ENCODE measurements at places on chromosomes 7 and 10.

DNA sequence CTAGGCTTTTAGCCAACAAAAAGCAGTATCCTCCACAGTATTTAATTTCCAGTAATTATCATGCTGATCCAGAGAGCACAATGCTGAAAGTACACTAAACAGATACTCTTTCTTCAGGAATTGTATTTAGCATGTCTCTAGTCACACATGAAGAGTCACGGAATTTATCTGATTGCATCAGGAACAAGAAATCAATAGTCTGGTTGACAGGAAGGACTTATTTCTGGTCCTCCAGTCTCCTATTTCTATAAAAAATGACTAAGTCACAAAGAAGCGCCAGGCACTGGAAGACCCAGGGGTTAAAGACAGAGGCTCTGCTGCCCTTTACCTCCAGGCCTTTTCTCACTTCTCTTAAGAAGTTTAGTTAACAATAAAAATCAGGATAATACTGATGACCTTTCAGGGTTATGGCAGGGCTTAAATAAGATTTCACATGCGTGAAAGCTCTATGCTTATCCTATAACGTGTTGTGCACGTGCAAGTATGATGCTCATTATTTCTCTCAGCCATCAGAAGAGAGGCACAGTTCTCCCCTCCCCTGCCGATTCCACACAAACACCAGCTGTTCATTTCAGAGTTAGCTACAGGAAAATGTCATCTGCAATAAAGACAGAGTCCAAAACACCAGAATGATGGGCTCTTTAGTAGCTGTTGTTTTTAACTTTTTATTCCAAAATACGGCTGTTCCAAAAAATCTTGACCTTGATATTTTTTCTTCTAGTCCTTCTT is 36.9 kb downstream of the SLC26A4 start:
- no peak for DNase-seq

- no peak for DNase-seq
Observed at GRCh38 chr7:54015251-54015650, 526.9 kb upstream of the VSTM2A start.

DNA sequence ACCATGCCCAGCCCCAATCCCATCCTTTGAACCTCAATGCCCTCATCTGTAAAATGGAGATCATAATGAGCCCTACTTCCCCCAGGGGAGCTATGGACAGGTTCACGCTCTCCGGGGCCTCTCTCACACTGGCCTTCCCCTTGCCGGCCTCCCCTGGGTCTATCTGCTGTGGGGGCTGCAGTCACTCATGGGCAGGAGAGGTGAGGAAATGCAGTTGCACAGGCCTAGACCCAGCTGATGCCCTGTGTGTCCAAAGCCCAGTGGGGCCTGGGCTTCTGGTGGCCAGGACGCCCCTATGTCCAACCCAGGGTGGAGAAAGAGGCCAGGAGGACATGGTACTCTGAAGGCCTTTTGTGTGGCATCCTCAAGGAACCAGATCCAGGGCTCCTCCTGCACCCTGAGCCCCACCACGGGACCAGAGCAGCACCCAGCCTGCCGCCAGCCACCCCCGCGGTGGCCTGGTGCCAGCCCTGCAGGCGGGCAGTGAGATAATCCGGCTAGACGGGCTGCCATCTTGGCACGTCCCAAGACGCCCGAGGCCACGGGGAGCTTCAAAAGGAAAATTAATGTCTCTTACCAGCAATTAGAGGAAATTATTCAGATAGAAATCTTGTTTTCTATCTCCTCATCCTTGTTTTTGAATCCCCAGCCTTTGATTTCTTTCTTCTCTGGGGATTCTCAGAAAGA is 39.0 kb downstream of the MYL10 start:
- no peak for DNase-seq

GRCh38 chr10:4315551-4315950 is 510.5 kb upstream of the AKR1E2 start:
- DNase-seq, result no peak

DNA sequence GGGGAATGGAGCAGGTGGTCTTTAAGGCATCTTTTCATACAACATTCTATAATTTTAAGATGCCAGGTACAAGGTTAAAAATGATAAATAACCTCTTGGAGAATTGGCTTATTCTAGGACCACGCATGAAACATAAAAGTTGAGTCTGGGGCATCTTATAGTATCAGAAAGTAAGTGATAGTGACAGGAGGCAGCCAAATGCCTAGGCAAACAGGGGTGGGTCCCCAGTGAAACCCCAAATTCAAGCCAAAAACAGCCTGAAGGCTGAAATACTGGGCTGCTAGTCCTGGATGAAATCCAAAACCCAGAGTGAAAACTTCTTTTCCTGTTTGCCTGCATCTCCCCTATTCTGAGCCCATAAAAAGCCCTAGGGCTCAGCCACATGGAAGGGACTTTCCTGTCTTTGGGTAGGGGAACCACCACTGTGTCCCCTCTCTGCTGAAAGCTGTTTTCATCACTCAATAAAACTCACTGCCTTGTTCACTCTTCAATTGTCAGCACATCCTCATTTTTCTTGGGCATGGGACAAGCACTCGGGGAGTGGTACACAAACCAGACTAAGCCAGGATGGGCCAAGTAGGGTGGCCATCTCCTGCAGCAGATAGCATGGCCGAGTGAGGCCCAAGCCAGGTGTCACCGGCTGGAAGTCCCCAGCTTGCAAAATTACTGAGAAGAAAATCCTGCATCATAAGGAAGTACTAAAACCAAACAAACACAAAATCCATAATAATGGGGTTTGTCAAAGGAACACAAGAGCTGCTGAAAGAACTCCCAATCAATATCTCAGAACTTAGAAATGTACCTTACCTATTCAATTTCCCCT is 241.6 kb upstream of the GALNT17 start:
- no peak for DNase-seq

- peak; percentile 37 for DNase-seq
Observed at GRCh38 chr10:78203915-78204818, 170.5 kb downstream of the RPS24 start.

DNA sequence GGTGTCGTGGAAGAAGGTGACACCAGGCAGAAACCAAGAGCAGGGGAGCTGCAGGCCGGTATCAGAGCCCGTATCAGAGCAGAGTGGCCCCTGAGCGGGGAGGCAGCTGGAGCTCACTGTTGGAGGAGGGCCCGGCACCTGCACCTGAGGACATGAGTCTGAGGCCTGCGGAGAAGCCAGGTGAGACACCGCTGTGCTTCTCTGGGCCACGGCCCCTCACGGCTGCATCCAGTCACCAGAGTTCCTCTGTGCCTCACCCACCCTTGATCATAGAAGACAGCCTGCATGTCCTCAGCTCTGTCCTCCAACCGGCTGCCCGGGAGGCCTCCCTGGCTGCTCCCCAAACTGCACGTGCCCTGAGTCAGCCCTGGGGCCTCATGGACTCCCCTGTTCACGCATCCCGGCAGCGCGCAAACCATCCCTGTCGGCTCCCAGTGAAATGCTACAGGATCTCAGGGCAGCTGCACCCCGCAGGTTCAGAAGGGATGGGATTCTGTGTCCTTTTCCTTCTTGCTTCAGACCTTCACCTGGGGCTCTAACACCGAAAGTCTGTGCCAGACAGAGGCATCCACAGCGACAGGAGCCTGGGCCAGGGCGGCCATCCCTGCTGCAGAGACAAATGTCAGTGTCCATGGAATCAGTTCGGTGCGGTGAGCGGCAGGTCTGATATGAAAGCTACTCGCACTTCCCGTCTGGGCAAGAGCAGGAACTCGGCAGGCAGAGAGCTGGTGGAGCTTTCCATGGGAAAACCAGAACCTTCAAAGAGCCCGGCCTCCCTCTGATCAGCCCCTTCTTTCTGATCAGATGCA is 111.9 kb upstream of the FAM20C start:
- no peak for DNase-seq

GRCh38 chr10:97450828-97451227 is 4.9 kb downstream of the ZDHHC16 start:
- DNase-seq, result no peak
